ENCODE measurements at places on chromosomes 12 and 14.

DNA sequence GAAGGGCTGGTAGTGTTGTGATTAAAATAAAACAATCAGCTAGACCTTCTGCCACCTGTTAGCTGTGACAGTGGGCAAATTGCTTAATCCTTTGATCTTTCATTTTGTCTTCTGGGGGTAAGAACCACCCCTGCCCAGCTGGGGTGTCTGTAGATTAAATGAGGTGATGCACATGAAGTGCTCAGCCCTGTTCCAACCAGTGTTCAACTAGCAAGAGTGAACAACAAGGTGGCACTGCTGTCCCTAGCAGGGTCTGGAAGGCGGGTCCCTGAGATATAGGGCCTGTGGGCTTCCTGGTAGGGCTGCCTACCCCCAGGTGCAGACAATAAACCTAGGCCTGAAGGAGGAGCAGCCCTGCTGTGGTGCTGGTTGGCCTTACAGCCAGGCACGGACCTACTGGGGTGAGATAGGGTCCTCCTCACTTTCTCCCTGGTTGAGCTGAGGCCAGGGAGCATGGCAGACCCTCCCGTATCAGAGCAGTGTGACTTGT, 60.6 kb downstream of the ARL6IP4 start:
- no peak for DNase-seq

DNA sequence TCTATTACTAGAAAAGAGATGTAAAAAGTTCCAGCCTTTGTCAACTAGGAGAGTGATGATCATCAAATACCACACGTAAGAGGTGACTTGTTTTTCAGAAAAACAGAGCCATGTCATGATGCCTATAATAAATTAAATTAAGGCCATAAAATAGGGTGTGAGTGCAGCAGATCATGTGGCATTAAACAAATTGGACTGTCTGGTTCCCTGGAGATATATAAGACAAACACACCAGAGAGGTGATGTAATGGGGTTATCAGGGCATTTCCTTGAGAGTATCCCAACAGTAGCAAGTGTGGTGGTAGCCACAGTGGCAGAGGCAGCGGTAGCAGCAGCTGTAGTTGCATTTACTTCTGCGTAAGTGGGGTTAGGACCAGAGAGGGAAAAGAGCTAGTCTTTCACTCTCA, 14.6 kb upstream of the GALNT6 start:
- DNase-seq = no peak

- no peak for DNase-seq
These were observed 41.1 kb downstream of the YAF2 start for GRCh38 chr12:42196723-42197603.

DNA sequence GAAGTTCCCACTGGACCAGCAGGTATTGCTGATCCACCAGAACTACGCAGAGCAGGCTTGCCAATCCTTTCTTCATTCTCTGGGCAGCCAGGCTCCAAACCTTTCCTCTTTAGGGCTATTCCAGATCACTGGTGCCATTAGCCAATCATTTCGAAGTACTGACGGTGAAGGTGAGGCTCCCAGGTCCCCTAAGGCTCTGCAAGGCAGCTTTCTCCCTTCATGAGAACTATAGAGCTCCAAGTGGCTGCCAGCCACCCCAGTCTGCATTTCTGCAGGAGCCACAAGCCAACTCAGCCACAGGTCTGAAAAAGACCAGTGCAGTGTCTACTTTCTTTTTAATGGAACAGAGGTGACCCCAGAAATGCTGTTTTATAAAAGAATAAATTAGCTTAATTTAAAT, 48.7 kb downstream of the RAB35 start:
- DNase-seq = no peak

- no peak for DNase-seq
These were observed 229.8 kb downstream of the DPF3 start for GRCh38 chr14:72663956-72664650.

- DNase-seq = no peak
These were observed 36.1 kb downstream of the CFL2 start for GRCh38 chr14:34678306-34678705.

DNA sequence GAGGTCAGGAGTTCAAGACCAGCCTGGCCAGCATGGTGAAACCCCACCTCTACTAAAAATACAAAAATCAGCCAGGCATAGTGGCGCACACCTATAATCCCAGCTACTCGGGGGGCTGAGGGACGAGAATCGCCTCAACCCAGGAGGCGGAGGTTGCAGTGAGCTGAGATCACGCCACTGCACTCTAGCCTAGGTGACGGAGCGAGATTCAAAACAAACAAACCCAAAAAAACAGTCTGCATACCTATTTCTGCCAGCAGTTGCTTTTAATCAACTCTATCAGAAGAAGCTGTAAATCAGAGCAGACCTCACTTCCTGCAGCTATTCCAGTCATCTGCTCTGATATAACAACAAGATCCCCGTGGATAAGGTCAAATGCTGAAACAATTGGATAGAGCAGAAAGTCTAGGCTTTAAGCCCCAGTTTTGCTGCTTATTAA, 50.5 kb downstream of the LIMA1 start:
- DNase-seq = no peak

DNA sequence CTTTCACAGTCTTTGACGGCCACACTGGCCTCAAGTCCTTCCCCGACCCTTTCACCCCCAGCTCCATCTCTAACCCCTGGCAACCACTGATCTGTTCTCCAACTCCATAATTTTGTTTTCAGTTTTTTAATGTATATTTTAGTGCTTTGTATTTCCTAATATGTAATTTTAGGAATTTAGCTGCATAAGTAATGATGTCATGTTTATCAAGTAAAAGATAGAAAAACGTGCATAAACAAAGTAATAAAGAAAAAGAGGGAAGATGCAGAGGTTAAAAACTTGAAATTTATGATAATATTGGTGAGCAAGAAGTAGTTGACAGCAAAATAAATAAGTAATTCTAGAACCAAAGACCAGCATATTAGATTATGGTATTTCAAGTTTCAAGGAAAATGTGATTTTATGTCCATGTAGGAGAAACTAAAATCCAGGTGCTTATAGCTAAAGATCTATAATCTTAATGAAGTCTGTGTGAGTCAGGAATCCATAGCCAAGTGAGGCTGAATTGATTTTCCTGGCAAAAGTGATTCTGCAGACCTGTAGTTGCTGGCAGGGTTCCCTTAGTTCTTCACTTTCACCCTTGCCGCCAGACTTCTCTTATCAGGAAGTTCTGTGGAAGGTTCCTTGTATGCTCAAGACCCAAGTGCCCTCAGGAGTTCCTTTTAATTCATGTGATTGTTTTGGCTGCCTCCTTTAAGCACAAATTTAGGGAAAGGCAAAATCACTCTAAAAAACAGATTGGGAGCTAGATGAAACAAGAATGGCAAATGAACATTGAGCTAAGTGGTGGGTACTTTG, 24.4 kb downstream of the FBXW8 start:
- no peak for DNase-seq

DNA sequence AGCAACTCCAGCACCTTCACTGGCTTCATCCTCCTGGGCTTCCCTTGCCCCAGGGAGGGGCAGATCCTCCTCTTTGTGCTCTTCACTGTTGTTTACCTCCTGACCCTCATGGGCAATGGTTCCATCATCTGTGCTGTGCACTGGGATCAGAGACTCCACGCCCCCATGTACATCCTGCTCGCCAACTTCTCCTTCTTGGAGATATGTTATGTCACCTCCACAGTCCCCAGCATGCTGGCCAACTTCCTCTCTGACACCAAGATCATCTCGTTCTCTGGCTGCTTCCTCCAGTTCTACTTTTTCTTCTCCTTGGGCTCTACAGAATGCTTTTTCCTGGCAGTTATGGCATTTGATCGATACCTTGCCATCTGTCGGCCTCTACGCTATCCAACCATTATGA, 6.8 kb downstream of the OR11G2 start:
- DNase-seq = no peak

DNA sequence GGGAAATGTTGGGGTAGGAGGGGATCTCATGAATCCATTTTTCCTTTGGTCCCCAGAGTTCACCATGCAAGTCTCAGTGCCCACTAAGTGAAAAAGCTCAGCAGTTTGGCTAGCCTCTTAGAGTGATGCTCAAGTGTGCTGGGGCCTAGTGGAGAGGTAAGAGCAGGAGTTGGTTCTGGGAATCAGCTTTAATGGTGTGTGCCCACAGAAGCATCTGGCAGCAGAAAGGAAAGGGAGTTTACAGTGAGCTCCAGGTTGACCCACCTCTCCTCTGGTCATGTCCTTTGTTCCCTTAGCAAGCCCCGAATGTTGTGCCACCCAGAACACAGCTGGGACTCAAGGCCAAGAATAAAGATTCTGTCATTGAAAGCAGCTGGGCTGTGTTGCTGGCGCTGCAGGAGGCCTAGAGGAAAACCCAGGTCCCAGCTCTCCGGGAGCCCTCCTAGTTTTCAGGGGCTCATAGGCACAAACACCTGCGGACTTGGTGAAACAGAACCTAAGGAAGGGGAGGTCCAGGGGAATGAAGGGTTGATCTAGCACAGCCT, 320.8 kb downstream of the ZFP36L1 start:
- DNase-seq = no peak

DNA sequence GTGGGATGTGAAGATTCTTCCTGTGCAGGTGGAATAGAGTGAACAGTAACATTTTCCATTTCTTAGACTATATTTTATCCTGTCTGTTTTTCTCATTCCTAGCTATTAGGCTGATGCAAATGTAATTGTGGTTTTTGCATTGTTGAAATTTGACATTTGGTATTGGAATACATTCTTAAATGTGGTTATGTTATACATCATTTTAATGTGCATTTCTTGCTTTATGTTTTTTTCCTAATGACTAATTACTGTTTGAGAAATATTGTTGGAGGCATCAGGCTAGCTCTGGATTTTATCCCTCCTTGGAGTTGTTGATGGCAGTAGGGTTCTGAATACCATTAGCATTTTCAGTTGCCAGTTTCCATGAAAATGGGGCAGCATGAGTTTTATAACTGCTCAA, 75.9 kb upstream of the GNG2 start:
- no peak for DNase-seq
